ENCODE measurements at places on chromosomes 3 and 15.

GRCh38 chr3:81440661-81441060 lies 320.8 kb downstream of the GBE1 start:
- DNase-seq = no peak

DNA sequence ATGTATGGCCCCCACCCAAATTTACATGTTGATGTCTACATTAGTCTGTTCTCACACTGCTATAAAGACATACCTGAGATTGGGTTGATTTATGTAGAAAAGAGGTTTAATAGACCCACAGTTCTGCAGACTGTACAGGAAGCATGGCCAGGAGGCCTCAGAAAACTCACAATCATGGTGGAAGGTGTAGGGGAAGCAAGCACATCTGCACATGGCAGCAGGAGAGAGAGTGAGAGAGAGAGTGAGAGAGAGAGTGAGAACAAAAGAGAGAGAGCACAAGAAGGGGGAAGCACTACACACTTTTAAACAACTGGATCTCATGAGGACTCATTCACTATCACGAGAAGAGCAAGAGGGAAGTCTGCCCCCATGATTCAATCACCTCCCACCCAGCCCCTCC lies 130.5 kb downstream of the XXYLT1 start:
- no peak for DNase-seq

DNA sequence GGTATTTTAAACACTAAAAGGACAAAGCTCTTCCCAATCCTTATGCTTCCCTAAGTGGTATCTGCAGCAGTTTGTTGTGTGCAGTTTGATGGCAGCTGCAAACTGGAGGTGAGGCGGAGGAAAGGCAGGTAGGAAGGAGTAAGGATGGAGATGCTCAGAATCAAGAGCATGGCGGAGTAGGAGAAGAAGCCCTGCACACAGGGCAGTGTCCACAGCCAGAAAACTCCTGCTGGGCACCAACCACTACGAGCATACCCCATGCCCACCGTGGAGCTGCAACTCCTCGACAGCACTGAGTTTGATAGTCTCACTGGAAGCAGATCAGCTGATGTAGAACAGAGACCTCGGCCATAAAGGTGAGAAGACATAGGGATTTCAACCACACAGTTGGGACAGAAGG lies 30.3 kb upstream of the ESYT3 start:
- DNase-seq = no peak

DNA sequence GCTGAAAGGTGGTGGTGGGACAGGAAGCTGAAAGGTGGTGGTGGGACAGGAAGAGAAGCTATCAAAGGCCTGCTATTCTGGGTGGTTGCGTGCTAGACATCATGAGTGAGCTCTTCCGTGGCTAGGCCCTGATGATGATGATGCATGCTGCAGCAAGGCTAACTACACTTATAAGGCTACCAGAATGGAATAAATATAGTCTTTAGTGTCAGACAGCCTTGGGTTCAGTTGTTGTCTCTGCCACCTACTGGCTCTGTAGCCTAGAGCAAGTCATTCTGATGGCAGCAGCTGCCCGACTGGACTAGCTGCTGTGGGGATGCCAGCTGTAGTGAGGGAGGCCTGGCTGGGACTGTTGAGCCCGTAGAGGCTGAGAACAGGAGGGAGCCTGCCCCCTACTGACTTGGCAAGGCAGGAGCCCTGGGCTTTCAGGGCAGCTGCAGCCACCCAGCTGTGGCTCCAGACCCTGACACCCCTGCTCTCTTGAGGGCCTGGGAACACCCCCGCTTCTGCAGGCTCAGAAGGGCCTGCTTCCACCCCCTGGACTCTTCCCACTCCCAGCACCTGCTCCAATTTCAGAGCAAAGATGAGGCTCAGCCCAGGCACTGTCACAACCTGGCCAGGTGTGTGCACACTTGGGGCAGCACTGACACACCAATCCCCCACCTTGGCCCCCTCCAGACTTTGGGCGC lies 21.4 kb upstream of the ZBED2 start:
- DNase-seq = no peak

DNA sequence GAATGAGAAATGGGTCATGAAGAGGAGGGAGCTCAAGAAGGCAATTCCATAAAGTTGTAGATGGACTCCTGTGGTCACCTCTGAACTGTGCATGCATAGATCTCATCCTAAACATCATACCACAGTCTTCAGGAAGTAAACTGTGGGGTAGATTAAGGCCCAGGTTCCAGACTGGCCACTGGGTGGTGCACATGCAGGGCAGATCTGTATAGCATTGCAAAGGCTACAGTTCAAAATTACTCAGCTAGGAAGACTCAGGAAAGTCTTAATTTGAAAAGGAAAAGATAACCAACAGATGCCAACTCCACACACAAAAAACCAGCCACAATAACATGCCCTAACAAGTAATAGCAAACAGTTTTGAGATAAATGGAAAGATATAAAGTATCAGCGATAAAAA lies 20.3 kb downstream of the KY start:
- DNase-seq = no peak

DNA sequence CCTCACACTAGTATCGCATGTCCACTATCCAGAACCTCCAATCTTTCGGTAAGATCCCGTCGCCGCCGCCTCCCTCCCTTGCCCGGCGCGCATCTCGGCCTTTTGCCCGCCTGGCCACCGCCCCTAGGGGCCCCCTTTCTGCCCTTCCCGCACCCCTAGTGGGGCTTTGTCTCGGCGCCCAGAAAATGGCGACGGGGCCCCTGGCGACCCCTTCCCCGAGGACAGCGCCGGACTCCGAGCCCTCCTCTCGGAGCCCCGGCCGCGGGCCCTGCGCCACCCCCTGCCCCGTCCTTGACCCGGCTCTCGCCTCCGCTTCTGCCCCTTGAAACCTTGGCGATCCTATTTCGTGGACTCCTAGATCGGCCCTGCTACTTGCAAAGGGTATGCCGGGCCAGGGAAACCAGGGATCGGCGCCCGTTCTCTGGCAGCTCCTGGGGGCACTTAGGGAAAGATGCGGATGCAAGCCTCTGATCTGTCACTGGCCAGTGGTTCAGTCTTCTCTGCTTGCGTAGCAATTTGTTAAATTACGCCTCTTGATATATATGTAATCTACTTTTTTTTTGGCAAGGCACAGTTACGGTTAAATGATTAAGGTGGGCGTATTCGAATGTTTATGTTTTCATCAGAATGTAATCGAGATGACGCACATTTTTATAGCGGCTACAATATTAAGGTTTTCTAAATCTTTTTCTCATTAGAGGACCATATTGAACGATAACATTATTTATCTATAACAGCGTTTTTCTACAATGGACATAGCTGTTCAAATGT lies 603 bp downstream of the EIF1B start:
- DNase-seq = peak; percentile 7

DNA sequence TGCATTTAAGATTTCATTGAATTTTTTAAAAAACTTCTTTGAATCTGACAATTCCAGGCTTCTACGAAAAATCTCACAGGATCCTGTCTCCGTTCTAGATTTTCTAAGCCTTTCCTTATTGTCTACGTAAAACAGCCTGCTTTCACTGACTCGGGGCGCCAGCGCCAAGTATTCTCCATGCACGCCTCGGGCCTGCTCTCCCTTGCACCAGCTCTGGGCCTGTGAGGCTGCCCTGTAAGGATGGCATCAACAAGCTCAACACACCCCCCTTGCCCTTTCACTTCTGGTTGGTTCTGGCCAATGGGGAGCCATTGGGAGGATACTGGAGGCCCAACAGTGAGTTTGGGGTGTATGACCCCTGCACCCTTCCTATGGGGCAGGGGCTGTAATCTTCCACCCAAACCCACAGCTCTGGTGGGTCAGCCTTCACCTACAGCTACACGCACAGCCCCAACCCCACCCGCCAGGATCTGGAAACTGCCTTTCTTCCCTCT lies 47.8 kb downstream of the SLC41A3 start:
- DNase-seq = no peak

- DNase-seq = peak; percentile 10
Observed at GRCh38 chr3:39065197-39065596, 13.4 kb downstream of the WDR48 start.

DNA sequence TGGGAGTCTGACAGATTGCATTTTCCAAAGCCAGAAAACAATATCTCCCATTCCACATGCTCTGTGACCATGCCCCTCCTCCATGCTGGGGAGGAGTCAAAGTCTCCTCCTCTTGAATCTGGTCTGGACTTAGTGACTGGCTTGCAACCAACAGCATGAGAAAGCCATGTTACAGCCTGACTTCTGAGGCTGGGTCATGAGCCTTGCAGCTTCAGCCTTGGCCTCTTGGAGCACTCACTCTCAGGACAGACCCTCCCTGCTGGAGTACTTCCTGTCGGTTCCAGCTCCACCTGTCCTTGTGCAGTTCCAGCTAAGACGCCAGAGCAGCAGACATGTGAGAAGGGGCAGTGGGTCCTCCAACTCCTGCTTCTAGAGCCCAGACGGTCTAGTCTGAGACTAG lies 49.7 kb upstream of the RBSN start:
- DNase-seq = no peak

GRCh38 chr3:16357186-16358121 lies 92.4 kb downstream of the OXNAD1 start:
- DNase-seq = no peak

DNA sequence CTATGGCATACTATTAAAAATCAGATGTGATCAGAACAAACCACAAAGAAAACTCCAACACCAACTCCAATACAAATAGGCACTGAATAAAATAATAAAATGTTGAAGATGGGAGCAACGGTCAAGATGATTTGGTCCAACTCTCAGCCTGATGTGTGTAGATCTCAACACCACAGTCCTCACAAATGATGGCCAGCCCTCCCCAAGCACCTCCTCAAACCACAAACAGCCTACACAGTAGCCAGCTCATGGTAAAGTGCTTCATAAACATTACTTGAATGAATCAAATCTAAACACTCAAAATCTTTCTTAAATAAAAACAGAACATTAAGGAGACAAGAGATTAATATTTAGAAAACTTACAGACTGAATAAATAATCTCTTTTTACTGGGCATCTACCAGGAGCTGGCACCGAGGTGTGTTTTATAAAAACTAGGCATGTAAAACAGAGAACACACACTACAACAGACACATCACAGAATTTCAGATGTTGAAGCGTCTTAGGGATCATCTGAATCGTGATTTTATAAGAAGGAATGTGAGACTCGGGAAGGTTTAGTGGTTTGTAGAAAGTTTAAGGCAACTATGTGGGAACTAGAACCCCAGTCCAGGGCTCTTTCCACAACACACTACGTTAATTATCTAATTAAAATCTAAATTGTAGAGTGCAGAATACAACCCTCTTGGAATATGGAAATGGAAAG lies 102.4 kb downstream of the MYLK start:
- DNase-seq = no peak

All from activated CD4-positive, alpha-beta T cell treated with anti-CD3 and anti-CD28 coated beads for 24 hours (primary cell).